A172 (cell line): ENCODE measurements at places on chromosomes 1 and 21.

- DNase-seq = no peak
These were observed 39.5 kb downstream of the RNF115 start for GRCh38 chr1:145784409-145784808.

DNA sequence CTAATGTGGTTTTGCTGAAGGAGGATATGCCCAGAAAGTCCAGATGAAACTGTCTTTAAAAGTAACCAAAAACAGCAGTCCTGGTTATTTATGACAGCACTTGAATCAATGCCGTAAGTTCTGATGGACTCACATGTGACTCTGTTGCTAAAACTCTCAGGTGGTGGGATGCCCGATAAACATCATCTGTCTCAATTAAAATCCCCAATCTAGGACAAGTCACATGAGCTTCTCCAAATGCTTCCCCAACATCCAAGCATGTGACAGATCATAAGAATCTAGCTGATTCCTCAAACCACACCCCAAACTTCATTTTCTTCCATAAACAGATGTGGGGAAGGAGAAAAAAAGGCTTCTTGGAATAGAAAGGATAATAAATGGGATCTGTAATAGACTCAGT, 786 bp upstream of the CTSK start:
- no peak for DNase-seq

DNA sequence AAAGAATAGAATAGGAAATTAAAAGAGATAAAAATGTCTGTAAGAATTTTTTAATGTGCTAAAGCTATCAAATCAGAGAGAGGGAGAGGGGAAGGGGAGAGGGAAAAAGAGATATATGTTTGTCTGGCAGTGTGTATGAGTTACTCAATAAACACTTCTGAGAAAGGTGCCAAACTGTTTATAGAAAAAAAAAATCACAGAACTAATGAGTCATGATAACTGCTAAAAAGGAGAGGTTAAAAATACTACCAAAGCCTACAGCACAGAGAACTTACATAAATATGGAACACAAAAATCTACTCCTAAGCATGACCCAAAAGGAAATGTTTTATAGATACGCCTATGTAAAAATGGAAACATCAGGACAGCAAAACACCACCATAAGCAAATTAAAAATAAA, 45.4 kb downstream of the SELENOF start:
- DNase-seq = no peak

- no peak for DNase-seq
These were observed 111.8 kb downstream of the POU2F1 start for GRCh38 chr1:167332503-167332902.

GRCh38 chr1:14782741-14783591, 184.5 kb downstream of the KAZN start:
- no peak for DNase-seq

DNA sequence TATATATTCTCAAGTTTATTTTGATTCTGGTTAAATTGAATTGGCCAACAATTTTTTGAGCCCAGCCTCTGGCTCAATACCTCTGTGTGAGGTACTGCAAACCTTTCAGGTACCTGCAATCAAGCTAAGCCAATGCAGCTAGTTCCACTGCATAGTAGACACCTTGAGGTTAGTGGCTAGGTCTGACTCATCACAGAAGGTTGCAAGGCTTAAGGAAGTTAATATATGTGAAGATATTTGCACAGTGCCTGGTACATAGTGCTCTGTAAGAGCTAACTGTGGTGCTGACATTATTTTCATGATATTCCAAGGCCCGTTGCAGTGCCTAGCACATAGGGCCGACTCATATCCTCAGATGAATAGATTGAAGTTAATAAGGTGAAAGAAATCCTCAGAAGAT, 330.5 kb upstream of the KAZN start:
- peak; percentile 7 for DNase-seq

- no peak for DNase-seq
These were observed at the start of gene DNALI1 for GRCh38 chr1:37556712-37557196. Gene DNALI1 (plus strand): TSS chr1:37556940. CDS start chr1:37556995, 55 bp downstream.

- DNase-seq = no peak
These were observed 260.0 kb upstream of the BEND5 start for GRCh38 chr1:49036700-49037099.

DNA sequence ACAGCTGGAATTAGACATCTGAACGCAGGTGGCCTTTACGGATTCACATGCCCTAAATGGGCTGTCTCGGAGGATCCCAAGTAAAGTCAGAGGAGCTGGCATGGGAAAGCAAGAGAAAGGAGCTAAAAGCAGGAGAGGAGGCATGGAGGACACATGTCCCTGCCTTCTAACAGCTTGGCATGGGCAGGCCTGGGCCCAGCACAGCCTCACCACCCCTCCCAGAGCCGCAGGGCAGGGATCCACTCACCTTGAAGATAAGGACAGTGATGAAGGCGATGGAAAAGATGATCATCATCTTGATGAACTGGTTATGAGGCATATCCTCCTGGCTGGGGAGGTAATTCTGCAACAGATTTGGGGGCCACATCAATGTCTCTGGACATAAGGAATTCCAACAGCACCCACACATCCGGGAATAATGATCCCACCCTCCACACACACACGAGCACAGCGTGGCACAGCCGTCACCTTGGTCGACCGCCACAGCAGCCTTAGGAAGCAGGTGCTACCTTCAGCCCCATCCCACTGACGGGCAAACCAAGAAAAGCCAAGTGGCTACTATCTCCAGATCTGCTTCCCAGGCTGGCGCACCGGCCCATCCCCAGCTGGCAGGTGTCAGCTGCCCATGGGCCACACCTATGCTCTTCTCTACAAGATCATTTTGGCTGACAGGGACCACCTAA, 14.1 kb upstream of the MATN1 start:
- DNase-seq = no peak

GRCh38 chr1:174740249-174740968, 259.3 kb upstream of the CACYBP start:
- DNase-seq = no peak

DNA sequence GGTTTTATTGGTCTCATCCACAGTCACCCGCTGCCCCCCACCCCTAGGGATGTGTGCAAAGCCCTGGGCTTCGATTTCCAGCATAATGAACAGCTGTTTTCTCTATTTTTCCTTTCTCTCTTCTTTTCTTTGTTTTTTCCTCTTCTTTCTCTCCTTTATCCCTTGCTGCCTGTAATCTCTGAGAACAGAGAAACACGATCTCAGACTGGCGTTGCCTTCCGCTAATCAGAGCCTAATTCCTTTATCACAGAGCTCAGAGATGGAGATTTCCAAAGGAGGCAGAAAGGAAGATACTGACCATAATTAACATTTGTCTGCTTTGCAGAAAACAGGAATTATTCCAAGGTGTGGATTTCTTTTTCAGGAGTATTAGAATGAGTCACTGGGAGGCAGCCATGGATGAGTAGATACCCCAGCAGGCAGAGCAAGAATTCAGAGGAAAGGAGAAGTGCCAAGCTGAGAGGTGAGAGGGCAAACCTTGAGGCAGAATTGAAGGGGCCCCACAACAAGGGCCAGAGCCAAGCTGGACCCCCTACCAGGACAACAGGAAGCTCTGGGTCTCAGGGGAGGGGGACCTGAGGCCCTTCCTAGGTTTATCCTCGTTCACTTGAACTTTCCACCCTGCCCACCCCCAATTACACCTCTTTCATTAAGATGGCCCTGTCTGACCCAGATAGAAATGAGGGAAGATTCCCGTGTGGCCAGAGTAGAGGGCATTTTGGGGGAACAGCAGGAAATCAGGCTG, 33.3 kb downstream of the MATN1 start:
- DNase-seq = no peak

- peak; percentile 79 for DNase-seq
These were observed 19.1 kb upstream of the NRDC start for GRCh38 chr1:51897699-51898031.

GRCh38 chr1:62321446-62321845, 2.2 kb upstream of the KANK4 start:
- DNase-seq = peak; percentile 83

DNA sequence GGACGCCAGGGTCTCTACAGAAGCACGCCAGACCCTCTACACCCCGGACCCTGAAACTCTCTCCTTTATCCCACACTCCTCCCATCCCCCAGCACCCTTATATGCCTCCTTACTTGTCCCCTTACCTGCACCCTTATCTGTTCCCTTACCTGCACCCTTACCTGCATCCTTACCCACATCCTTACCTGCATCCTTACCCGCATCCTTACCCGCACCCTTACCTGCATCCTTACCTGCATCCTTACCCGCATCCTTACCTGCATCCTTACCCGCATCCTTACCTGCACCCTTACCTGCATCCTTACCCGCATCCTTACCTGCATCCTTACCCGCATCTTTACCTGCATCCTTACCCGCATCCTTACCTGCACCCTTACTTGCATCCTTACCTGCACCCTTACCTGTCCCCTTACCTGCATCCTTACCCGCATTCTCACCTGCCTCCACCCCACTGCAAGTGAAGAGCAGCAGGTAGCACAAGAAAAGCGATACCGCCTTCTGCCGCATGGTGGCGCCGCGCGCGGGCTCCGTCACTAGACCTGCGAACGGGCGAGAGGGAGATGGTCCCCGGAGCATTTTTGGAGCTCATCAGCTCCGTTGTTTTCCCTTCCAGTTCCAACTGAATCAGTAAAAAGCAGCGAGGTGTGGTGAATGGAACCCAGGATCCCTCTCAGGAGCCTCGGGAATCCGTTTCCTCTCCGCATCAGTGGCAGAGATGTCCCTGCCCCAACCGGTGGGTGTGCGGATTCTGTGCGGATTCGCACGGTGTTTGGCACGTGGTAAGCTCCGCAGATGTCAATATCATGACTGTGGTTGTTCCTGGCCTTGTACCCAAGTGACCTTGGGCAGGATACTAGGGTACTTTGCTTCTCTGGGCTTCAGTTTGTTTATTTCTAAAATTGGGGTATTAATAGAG, 2.9 kb downstream of the IFI6 start:
- no peak for DNase-seq

- DNase-seq = no peak
These were observed 109.0 kb downstream of the SDCCAG8 start for GRCh38 chr1:243364866-243365265.
